ENCODE measurements at places on chromosomes 6 and 20. TPM values are rescaled to one million over a fixed set of nuclear protein-coding genes. Genes with fewer than 3 reads are reported as not detected.
A peak's percentile ranks its signal among the peaks of the same experiment; 100 is the strongest.

DNA sequence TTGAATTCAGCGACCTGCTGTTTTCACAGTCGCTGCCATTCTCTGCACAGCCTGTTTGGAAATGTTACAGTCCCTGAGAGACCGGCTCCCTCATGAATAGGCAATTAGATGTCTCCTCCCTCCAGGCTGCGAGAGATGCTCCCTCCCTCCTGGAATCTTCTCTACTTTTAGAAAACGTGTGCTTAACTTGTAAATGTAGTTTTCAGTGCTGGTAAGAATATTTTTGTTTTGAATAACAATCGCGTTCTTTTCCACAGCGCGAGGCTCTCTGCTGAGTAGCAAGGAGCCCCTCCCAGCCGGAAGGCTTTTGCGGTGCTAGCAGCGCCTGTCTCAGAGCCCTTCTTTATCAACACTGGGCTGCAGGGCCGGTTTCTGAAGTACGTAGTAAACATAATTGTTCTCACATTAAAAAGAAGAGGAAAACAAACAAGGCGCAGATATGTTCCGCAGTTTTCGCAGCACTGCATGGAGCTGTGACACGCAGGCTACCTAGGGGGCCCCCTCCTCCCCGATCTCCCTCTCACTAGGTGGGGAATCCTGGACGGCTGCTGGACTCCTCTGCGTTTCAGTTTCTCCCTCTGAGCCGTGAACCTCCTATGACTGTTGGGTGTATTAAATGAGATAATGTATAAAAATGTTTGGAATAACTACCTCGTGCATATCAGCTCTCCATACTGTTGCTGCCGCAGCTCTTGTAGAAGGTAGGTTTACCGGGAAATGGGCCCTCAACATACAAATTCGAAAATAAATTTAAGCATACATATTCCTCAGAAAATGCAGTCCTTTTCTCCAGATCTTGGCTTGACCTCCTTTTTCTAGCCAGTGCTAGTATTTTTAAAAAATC, 79.0 kb upstream of the SPACA1 start:
- no peaks in the 10 kb centered on the region for H3K27me3 ChIP-seq
- peak; percentile 54 for DNase-seq
- H3K4me3 ChIP-seq, result peak overlapping the region; percentile 63
- no peaks in the 10 kb centered on the region for H3K36me3 ChIP-seq

- no peak for DNase-seq
- no peaks in the 10 kb centered on the region for H3K27me3 ChIP-seq
- no peak overlapping the region for H3K4me3 ChIP-seq
- H3K4me1 ChIP-seq, result no peaks in the 10 kb centered on the region
- H3K27ac ChIP-seq, result no peak overlapping the region
- no peaks in the 10 kb centered on the region for H3K36me3 ChIP-seq
Measured at GRCh38 chr6:135703621-135704020, 147.9 kb upstream of the PDE7B start.

DNA sequence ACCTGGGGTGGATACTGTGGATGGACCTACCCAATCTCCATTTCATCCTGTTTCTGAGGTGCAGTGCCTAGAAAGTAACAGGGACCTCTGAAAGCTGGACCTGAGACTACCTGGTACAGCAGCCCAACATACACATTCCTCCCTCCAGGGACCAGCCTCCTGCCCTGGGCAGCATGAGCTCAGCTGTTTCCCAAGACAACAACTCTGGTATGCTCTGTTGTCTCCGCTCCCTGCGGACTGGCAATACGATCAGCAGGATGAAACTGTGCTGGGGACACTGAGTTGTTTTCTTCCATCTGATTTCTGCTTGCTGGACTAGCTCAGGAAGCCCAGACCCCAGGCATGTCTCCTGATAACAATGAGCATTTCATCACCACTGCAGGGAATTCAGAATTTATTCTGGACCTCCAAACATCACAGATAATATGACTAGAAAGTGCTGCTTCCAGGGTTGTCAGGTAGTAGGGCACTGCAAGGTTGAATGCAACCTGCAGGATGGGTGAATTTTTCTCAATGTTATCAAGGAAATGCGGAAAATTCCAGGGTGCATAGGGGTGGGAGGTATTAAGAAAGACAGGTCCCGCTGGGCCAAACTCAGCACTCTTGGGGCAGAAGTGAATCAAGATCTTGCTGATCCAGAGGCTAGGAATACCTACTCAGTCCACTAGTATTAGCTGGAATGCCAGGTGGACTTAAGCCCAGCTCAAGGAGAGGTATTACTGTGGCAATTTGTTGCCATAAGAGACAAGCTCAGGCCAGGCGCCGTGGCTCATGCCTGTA, 38.9 kb upstream of the SLC4A11 start:
- no peak overlapping the region for H3K4me3 ChIP-seq
- no peak overlapping the region for H3K27ac ChIP-seq

Gene GMPR
- total RNA-seq, result 1.2 TPM

DNA sequence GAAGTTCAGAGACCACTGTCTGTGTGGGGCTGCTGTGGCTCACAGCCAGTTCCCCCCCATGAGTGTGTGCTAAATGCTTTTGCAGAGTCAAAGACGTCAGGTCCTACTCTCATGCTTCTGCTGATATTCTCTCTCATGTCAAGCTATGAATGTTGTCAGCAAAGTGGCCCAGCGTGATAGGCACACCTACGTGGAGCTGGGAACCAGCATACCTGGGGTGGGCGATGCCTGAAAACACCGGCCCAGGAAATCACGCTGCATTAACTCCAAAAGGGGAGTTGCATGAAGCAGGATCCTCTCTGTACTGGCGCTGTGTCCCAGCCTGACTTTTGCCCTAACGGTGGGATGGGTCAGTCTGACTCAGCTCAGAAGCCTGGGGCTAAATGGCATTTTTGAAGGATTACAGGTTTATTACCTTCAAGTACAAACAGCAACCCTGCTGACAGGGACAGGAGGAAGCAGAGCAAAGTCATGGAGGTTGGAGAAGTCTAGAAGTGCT, 9.0 kb upstream of the MRPS10 start:
- H3K36me3 ChIP-seq, result peaks cover 9% of the 10 kb centered on the region
- H3K27ac ChIP-seq, result no peak overlapping the region
- H3K4me1 ChIP-seq, result no peaks in the 10 kb centered on the region
- H3K27me3 ChIP-seq, result no peaks in the 10 kb centered on the region
- no peak overlapping the region for H3K4me3 ChIP-seq

DNA sequence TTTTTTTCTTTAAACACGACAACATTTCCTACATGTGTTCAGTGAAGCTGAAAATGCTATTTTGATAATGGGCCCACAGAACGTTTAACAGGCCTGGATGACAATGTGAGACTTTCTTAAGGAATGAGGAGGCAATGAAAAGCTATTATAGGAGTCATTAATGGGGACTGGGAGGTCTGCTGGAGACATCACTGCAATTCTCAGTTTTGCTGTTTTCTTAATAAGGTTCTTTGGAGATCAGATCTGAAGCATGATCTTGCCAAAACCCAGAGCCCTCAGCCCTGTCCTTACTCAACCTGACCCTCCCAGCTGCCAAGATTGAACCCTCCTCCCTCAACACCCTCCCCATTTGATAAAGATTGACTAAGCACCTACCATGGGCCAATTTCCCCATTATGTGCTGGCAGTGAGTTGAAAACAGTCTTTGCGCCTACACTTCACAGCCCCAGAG, 353.1 kb downstream of the MAFB start:
- DNase-seq, result no peak
- H3K4me3 ChIP-seq, result no peak overlapping the region
- no peaks in the 10 kb centered on the region for H3K36me3 ChIP-seq
- H3K27me3 ChIP-seq, result no peaks in the 10 kb centered on the region

Gene LHFPL5
- total RNA-seq, result not detected

GRCh38 chr6:25987845-25988244, 25.2 kb downstream of the TRIM38 start:
- no peak overlapping the region for H3K4me3 ChIP-seq
- H3K27ac ChIP-seq, result no peak overlapping the region
- no peaks in the 10 kb centered on the region for H3K36me3 ChIP-seq
- DNase-seq, result peak; percentile 71

Gene MATN4
- 4.0 TPM for total RNA-seq

Gene TRIM15
- total RNA-seq, result 0.48 TPM

DNA sequence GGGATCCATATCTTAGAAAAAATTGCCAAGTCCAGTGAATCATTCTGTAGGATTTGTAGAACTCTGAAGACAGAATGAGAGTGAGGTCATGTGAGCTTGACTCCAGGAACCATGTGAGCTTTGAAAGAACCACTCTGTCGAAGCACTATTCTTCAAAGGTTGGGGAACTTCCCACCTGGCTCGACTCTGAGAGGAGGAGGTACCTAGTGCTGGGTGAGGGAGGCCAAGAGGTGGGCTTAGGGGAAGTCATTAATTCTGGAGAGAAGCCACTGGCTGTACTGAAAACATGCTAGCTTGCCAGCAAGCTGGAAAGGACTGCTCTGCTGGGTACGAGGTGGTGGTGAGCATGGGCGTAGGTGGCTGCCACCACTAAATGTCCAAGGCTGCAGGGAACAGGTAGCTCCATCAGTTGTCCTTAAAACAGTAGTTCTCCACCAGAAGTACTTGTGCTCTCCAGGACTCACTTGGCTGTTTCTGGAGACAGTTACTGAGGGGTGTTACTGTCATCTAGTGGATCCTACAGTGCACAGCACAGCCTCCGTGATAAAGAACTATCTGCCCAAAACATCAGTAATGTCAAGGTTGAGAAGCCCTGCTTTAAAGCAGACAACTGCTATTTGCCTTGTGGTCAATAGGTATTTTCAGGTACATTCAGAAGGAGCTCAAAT, 34.7 kb upstream of the SYNJ2 start:
- peaks cover 2% of the 10 kb centered on the region for H3K36me3 ChIP-seq
- no peaks in the 10 kb centered on the region for H3K27me3 ChIP-seq
- no peaks in the 10 kb centered on the region for H3K4me1 ChIP-seq
- H3K4me3 ChIP-seq, result no peak overlapping the region

GRCh38 chr6:89116702-89117101, 1.2 kb downstream of the SRSF12 start:
- H3K27ac ChIP-seq, result no peak overlapping the region
- peaks cover 7% of the 10 kb centered on the region for H3K27me3 ChIP-seq
- H3K4me3 ChIP-seq, result peak overlapping the region; percentile 81
- DNase-seq, result no peak

Gene PMEPA1
- 20.0 TPM for total RNA-seq

GRCh38 chr6:158910484-158911440, 89.2 kb downstream of the RSPH3 start:
- peaks cover 3% of the 10 kb centered on the region for H3K4me1 ChIP-seq
- H3K36me3 ChIP-seq, result no peaks in the 10 kb centered on the region
- H3K27ac ChIP-seq, result peak overlapping the region; percentile 74
- no peaks in the 10 kb centered on the region for H3K27me3 ChIP-seq

GRCh38 chr6:27112974-27113373, 134.5 kb upstream of the PRSS16 start:
- H3K27ac ChIP-seq, result no peak overlapping the region
- H3K4me3 ChIP-seq, result no peak overlapping the region
- no peaks in the 10 kb centered on the region for H3K27me3 ChIP-seq
- DNase-seq, result no peak
- H3K4me1 ChIP-seq, result no peaks in the 10 kb centered on the region

Gene SLC35F1
- 10.0 TPM for total RNA-seq

DNA sequence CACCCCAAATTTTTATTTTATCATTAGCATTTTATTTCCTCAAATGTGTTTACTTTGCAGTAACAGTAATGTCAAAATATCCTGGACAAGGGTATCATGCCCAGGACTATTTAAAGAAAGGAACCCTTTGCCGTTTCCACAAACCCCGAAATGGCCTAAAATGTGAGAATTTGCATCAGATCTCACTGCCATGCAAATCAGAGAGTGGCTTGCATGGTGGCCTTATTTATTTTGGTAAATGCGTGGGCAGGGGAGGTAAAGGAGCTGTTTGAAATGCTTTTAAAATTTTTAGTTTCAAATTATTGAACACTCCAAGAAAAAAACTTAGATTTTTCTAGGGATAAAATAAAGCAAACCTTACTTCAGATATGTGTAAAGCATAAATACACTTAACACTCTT, 43.8 kb downstream of the ADAT2 start:
- H3K36me3 ChIP-seq, result no peaks in the 10 kb centered on the region
- H3K27ac ChIP-seq, result no peak overlapping the region
- no peak for DNase-seq
- H3K4me3 ChIP-seq, result no peak overlapping the region
- H3K4me1 ChIP-seq, result no peaks in the 10 kb centered on the region

Gene LST1
- not detected for total RNA-seq

DNA sequence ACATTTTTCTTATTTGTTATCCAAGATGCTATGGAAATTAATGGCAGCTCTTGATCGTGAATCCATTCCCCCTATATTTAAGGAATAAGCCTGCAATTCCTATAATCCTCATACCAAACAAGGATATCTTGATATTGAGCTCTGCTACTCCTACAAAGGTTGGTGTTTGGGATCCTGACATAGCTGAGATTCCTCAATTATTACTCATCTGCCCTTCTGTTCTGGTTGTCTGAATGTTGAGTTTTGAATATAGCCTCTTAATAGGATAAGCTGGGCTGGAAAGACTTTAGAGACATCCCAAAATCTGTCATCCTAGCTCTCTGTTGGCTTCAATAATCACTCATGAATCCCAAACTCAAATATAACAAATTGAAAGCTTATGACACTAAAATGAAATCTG, 49.9 kb downstream of the CLIC5 start:
- no peak for DNase-seq
- no peaks in the 10 kb centered on the region for H3K4me1 ChIP-seq
- H3K36me3 ChIP-seq, result no peaks in the 10 kb centered on the region

Gene TBPL1
- 67.0 TPM for total RNA-seq

DNA sequence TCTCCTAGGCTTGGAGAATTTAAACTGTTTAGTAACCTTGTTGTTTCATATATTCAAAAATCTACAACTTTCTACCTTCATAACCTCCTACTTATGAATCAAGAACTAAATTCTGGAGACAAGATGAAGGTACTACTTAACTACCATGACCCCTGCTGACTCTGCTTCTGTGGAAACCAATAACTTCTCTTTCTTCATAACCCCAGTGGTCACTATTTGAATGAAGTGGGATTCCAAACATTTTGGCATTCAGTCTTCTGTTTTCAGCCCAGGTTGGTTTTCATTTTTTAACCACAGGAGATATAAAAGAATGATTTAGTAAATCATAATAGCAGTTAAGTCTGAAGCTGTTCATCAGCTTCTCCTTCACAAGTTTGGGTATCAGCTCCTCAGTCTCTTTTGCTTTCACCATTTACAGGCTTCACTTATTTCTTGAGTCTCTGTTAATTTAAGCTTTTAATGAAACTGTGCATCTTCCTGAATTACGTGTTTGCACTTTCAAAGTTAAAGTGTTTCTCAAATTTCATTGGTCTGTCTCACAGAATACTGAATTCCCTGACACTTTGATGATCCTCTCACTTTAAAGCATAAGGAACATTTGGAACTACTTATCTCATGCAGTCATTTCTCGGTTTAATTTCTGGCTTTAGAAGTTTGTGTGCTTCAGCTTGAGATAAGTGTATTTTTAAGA, 9.5 kb downstream of the SENP6 start:
- DNase-seq, result no peak
- H3K27me3 ChIP-seq, result no peaks in the 10 kb centered on the region
- H3K4me1 ChIP-seq, result peaks cover 10% of the 10 kb centered on the region
- no peak overlapping the region for H3K4me3 ChIP-seq
- H3K36me3 ChIP-seq, result no peaks in the 10 kb centered on the region

- H3K4me3 ChIP-seq, result peak overlapping the region; percentile 74
- H3K27me3 ChIP-seq, result no peaks in the 10 kb centered on the region
- H3K4me1 ChIP-seq, result no peaks in the 10 kb centered on the region
- no peak for DNase-seq
- H3K27ac ChIP-seq, result peak overlapping the region; percentile 36
Measured at GRCh38 chr6:11094411-11094851, 797 bp downstream of the SMIM13 start.

Measured in H1 (cell line).